ENCODE measurements at places on chromosomes 1 and 21.

DNA sequence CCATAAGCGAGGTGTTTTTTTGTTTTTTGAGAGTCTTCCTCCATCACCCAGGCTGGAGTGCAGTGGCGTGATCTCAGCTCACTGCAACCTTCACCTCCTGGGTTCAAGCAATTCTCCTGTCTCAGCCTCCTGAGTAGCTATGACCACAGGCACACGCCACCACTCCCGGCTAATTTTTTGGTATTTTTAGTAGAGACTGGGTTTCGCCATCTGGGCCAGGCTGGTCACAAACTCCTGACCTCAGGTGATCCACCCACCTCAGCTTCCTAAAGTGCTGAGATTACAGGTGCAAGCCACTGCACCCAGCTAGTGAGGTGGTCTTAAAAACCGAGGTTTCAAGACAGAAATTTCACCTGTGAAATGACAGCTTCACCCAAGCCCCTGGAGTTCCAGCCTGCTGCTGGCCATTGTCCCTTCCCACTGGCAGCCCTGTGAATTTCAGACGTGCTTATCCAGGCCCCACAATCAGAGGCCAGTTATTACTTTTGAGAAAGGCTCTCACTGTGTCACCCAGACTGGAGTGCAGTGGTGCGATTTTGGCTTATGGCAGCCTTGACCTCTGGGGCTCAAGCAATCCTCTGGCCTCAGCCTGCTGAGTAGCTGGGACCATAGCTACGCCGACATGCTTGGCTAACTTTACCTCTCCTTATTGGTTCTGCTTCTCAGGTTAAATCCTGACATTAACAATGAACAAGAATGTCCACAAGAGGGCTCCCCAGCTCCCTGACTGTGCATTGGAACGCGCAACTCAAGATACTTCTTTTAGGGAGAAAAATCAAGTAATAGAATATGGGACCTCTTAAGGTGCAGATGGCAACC, 19.4 kb downstream of the ENO1 start:
- peak; percentile 37 for DNase-seq

- no peak for DNase-seq
Measured at GRCh38 chr1:204564835-204565234, 48.6 kb downstream of the MDM4 start.

- no peak for DNase-seq
Measured at GRCh38 chr1:46595127-46595526, 8.9 kb downstream of the MKNK1 start.

GRCh38 chr1:77697441-77697840, 15.0 kb upstream of the ZZZ3 start:
- DNase-seq, result no peak

GRCh38 chr1:27556781-27557595, 47.0 kb downstream of the AHDC1 start:
- DNase-seq, result peak; percentile 99

- no peak for DNase-seq
Measured at GRCh38 chr1:201002510-201002909, 21.0 kb downstream of the KIF21B start.

- DNase-seq, result no peak
Measured at GRCh38 chr1:41780916-41781315, 137.8 kb downstream of the HIVEP3 start.

DNA sequence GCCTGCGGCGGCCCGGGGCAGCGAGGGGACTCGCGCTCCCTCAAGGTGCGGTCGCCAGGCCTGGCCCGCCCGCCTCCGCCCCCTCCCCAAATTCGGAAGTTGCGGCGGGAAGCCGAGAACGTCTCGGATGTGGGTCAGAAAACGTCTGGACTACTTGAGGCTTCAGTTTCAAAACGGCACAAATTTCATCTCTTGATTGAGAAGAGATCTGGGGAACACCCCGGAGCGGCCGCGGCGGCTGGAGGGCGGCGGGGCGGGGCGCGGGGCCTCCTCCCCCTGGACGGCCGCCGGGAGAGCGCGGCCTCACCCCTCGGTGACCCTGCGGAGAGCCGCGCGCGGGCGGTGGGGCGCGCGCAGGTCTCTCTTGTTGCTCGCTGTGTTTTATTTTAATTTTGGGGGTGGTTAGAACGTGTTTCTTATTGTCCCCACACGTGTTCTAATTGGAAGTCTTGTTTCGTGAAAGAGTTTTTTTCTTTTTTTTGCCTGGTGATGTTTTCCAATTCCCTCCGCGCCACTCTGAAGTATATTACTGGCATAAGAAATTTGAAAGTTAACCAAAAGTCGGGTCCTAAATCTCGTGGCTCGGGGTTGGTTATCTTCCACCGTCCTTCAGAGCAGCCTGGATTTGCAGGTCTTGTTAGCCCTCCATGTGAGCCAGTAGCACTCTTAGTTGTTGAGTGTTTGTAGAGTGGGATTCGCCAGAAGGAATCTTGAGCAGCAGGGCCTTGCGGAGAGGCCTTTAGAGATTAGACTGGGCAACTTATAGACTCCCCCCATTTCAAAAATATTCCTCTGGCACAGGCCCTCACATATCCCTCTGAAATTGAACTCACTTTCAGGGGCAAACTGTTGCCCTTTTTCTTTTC, 749 bp downstream of the PCBP3 start:
- DNase-seq, result no peak

- no peak for DNase-seq
Measured at GRCh38 chr21:40200946-40201345, 333.7 kb downstream of the PCP4 start.

GRCh38 chr1:220879076-220879508, at the start of gene HLX:
Gene HLX (plus strand): TSS chr1:220879443. CDS start chr1:220879858, 415 bp downstream.
- DNase-seq, result peak; percentile 100

GRCh38 chr21:40936771-40937261, 89.9 kb upstream of the DSCAM start:
- DNase-seq, result no peak

Measured in hepatic stellate cell (primary cell).